CD4-positive, alpha-beta memory T cell (primary cell): ENCODE measurements at places on chromosomes 2 and 18.

DNA sequence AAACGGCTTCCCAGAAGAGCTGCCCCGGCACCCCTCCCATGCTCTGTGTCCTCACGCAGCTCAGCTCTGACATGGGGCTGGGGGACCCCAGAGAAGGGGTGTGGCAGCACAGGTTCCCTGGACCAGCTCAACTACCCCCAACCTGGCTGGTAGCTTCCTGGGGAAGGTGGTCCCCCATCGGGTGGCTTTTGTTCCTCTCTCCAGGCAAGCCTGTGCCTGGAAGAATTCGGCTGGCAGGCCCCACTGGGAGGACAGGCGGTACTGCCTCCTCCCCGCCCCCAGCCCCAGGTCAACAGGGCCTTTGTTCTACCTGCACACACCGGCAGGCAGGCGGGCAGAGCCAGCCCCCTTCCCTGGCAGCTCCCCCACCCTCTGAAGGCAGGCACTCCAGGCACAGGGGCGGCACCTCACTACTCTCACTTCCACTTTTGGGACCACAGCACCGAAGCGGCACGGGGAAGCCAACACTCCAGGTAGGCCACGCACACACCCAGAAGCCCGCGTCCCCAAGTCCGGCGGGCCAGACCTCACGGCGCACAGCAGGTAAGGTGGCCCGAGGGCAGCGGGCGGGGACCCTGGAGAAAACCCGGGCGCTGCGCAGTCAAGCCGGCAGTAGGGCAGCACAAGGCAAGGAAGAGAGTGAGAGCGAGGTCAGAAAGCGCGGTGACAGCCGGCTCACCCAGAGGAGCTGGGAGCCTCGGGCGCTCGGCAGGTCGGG lies 1.3 kb downstream of the HS6ST1 start:
- DNase-seq: no peak

GRCh38 chr2:10330700-10331026 lies 28.0 kb downstream of the HPCAL1 start:
- no peak for DNase-seq

DNA sequence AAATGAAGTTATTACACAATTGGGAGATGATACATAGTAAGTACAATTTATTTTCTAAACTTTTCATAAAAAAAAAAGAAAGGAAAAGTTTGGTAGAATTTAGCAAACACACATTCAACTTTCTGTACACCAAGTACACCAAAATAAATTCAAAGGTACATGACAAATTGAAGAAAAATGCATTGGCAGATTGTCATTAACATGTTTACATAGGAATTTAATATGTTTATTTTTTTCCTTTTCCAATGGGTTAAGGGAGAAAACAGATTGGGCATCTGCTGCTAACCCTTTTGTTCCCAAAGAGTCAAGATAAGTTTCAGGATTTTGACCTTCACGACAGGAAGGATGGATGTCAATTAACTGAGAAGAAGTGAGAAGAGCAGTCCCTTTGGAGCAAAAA lies 620.4 kb downstream of the XIRP2 start:
- DNase-seq: no peak

DNA sequence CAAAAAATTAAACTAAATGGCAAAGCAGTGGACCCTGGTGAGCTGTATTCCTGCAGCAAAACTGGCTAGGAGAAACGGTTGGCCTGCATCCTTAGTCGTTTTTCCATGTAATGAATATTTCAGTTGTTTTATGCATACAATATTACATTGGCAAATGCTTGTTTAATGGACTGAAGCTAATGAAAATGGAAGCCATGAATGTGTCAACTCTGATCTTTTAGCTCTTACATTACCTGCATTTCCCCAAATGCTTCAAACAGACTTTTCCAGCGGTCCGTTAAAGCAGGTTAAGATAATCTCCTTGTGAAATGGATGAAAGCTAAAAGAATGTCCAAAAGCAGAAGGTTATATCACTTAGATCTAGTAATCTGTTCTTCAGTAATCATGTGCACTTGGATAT lies 686.3 kb upstream of the SETBP1 start:
- DNase-seq: no peak

DNA sequence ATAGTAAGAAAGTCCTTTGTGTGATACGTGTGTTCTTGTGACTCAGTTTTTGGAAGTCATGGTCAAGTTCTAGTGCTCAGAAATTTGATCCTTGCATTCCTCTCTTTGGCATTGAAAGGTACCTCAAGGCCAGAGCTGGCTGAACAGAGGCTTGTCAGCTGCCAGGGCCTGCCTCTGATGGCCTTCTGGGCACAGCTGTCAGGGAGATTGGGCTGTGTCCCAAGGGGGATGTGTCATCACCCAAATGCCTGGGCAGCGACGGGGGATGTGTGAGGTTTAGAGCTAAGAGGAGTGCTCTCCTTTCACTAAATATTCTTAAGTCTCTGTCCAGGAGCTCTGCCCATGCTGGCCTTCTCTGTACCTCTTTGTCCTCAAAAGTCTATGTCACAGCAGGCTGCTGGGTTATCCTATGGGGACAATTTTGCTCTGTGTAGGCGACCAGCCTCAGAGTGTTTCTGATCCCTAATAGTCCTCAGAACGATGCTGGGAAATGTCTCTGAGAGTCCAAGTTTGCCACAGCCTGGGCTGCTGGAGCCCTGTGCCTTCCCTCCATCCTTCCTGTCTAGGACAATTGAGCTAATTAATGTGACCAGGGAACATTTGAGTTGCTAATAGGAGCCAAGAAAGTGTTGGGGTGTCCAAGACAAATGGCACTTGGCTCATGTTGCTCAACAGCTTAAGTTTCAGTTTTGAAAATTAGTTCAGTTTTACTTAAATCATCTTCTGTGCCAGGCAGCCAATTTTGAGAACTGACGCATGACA lies 115.4 kb upstream of the ZNF521 start:
- DNase-seq: no peak
